ENCODE measurements at places on chromosomes 1 and 21.

GRCh38 chr1:62810420-62811274 is 26.7 kb downstream of the ATG4C start:
- DNase-seq, result no peak

DNA sequence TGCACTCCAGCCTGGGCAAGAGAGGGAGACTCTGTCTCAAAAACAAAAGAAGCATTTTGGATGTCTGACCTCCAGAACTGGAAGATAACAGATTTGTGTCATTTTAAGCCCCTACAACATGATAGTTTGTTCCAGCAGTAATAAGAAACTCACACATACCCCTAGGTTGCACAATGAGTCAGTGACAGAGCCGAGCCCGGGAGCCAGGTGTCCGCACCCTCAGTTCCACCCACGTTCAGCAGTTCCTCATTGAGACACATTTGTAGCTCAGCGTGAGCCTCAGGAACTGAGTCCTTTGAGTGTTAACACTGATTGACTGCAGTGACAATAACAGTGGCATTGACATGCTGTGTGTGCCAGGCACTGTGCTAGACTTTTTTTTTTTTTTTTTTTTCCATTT is 19.8 kb downstream of the LRRC38 start:
- no peak for DNase-seq

GRCh38 chr1:39969531-39970270 is 14.8 kb downstream of the MFSD2A start:
- DNase-seq, result no peak

DNA sequence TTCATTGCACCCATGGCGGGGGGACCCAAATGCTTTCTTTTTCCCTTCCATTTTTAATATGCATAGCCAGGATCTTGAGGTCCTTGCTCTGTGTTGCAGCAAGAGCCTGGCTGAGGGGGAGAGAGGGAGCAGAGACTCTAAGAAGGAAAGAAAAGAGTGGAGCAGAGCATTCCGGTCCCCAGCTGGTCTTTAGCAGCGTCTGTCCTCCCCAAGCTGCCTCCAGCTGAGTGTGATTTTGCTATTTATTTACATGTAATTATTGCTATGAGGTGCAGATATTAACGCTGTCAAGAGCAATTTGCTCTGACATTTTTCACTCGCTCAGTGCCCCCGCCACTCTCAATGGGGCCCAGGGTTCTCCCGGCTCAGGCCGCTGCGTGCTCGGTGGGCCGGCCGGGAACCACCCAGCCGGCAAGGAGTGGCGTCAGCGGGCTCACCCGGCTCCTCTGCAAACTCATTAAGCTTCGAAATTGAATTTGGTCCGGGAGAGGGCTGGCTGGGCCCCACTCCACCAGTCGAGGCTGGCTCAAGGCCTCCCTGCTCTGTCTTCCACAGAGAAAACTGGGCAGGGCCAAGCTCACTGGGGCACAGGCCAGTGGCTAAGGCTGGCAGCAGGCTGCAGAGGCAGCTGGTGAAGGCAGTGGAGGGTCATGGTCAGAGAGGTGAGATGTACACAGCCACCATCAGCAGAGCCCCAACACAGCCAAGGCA is 93.2 kb downstream of the PAX7 start:
- no peak for DNase-seq

- peak; percentile 89 for DNase-seq
These were observed 529 bp upstream of the PRMT2 start for GRCh38 chr21:46634966-46635323.

GRCh38 chr1:78649628-78650027 is at the start of gene IFI44:
Gene IFI44 (plus strand): TSS chr1:78649831. CDS start chr1:78650196, 365 bp downstream.
- peak; percentile 4 for DNase-seq

- no peak for DNase-seq
These were observed 45.9 kb downstream of the MORN1 start for GRCh38 chr1:2345297-2346075.

- no peak for DNase-seq
These were observed 22.8 kb upstream of the GPX7 start for GRCh38 chr1:52579415-52579814.

GRCh38 chr1:171258943-171259342 is 10.6 kb downstream of the FMO1 start:
- DNase-seq, result no peak

DNA sequence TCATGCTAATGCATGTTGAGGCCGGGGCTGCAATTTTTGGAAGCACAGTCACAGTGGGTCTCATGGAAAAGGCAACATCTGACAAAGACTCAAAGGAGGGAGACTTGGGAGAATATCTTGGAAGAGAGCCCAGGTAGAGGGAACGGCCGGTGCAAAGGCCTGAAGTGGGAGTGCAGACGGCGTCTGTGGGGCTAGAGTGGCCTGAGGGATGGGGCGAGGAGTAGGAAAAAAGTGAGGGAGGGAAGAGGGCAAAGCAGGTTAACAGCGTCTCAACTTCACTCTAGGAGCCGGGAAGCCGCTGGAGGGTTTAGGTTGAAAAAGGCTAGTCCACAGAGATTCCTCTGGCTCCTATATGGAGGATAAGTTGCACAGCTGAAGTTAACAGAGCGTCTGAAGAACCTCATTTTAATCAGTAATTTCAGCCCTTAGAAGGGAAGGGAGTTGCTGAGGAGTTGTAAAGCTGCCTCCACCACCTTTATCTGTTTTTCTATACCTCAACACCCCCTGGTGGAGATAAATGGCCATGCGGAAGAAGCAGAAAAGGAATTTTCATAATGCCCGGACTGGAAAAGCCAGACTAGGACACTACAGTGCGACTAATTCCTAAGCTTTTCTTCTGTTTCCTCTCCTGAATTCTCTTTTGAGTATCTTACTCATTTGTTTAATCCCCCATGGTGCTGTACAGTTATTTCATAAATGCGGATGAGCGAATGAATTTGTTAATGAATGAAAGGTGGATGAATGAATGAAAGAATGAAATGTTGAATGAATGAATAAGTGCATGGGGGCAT is 78.7 kb upstream of the ZNF281 start:
- peak; percentile 82 for DNase-seq

- DNase-seq, result no peak
These were observed 17.1 kb downstream of the RGL1 start for GRCh38 chr1:183821889-183822611.

Data from RKO (cell line).